ACHN (cell line): ENCODE measurements at places on chromosomes 3 and 15.

DNA sequence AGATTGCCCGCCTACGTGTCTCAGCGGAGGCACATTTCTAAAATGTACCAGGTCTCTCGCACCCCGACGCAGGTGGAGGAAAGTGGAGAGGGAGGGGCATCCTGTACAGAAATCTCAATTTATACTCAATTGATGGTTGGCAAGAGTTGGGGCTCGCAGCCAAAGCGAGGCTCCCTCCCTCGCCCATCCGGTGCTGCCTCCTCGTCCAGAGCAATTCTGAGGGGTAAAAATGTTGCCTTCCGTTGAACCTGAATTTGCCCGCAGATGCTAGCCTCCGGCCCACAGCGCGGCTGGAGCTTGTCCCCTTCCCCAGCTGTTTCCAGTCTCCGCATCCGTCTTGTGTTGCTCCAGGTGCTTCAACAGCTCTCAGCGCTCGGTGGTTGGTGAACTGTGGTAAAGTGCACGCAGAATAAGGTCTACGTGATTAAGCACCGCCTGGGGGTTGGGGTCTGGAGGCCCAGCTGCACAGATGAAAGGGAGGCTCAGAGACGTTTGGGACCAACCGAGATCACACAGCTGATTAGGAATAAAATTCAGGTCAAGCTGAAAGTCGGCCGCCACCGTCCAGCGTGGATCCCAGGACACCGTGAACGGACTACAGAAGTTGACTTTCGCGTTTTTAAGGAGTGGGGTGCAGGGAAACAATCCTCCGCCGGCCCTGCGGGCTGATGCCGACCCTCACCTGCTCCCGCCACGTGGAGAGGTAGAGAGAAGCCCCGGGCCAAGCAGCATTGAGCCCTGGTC lies 846 bp upstream of the POLG start:
- no peak for DNase-seq

DNA sequence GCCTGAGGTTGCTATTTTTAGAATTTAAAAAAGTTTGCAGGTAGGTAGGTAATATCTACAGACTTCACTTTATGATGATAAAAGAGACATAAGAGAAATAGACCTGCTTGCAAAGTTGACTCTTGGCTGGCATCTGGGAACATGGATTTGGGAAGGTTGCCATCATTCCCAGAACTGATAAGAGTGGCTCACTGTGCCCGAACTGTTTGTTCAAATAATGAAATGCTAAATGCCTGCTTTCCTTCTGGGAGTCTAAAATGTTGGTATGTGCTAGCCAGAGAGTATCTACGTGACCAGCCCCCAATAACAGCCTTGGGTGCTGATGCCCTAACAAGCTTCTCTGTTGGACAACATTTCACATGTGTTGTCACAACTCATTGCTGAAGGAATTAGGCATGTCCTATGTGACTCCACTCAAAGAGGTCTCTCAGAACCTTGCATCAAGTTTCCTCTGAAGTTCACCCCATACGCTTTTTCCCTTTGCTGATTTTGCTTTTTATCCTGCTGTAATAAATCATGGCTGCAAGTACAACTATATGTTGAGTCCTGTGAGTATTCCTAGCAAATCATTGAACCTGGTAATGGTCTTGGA lies 95.5 kb downstream of the FHIT start:
- DNase-seq = no peak

- no peak for DNase-seq
These were observed 29.7 kb upstream of the TOPBP1 start for GRCh38 chr3:133691273-133692107.

- no peak for DNase-seq
These were observed 173.8 kb upstream of the BCL6 start for GRCh38 chr3:187919048-187919447.
